ENCODE measurements at places on chromosomes 3 and 15.

DNA sequence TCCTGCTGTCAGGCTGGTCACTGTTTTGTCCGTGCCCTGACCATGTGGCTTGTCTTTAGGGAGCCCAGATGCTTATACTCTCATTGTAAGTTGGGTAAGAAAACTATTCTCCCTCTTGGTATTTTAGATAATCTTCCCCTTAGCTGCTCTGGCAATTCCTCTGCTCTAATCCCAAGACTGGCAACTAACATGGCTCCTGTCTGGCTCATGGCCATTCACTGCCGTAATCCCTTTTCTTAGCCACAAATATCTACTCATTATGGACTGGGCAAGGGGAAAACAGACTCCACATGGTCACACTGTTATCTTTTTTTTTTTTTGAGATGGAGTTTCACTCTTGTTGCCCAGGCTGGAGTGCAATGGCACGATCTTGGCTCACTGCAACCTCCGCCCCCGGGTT is 38.8 kb downstream of the TYRO3 start:
- DNase-seq: no peak

DNA sequence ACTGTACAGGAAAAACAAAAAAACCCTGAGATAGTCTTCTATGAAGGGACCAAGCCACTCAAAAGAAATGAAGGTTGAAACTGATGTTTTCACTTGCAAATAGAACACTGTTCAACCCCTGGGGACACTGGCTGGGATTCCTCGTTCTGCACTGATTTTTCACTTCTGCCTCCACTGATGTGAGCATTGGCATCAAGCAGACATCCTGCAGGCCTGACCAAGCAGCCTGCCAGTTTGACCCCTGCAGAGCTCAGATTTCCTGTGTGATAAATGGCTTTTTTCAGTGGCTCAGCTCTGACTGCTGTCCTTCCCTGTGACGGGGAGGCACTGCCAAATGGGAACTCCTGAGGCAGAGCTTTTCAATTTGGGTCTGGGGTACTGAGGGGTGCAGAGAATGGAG is 50.0 kb downstream of the RASGRP1 start:
- DNase-seq: no peak

DNA sequence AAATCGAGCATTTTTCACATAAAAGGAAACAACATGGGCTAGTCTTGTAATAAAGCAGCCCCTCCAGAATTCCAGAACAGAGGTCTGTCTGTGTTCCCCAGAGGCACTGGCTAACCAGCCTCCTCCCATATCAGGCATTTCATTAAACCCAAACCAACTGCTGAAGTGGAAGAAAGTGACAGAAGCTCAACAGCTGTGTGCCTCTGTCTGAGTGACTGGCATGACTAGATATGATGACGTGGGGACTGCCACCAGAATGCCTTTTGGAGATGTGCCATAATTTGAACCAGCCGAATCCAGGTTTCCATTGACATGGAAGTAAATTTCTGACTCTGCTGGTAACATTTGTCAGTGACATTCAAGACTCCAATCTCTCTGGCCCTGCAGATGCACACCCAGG is 8.7 kb downstream of the LIMD1 start:
- DNase-seq: no peak

- DNase-seq: no peak
Observed at GRCh38 chr3:189322339-189322738, 150.6 kb downstream of the TPRG1 start.
